H1 (cell line): ENCODE measurements at places on chromosomes 5 and 9. TPM values are rescaled to one million over a fixed set of nuclear protein-coding genes. Genes with fewer than 3 reads are reported as not detected.

GRCh38 chr5:64163135-64163534 is 2.5 kb upstream of the RNF180 start:
- H3K4me3 ChIP-seq: no peak overlapping the region
- H3K4me1 ChIP-seq: no peaks in the 10 kb centered on the region; the same call in 1 of the 2 replicates
- H3K36me3 ChIP-seq: no peaks in the 10 kb centered on the region
- no peak overlapping the region for H3K27ac ChIP-seq

GRCh38 chr5:89343666-89344065 is 460.7 kb upstream of the MEF2C start:
- no peaks in the 10 kb centered on the region for H3K36me3 ChIP-seq
- no peaks in the 10 kb centered on the region for H3K27me3 ChIP-seq
- no peaks in the 10 kb centered on the region for H3K4me1 ChIP-seq
- H3K27ac ChIP-seq: no peak overlapping the region
- H3K4me3 ChIP-seq: no peak overlapping the region
- no peak for DNase-seq

DNA sequence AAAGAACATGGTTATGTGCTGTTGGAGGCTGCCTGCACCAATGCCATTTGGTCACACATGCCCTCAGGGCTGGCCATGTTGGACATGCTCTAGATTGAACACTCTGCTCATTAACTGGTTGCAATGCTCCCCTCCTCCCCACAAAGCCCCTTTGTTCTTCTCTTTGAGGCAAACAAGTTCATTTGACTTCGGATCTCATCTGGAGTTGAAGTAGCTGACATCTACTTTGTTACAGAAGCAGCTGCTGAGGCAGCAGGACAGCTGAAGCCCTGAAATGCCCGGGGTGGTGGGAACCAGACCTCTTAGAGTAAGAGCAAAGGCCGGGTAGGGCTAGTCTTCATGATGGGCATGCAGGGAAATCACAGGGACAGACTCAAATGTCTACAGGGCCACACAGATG is 123.5 kb downstream of the APBA1 start:
- DNase-seq: no peak
- no peaks in the 10 kb centered on the region for H3K27me3 ChIP-seq
- no peaks in the 10 kb centered on the region for H3K36me3 ChIP-seq
- H3K27ac ChIP-seq: no peak overlapping the region
- no peaks in the 10 kb centered on the region for H3K4me1 ChIP-seq

DNA sequence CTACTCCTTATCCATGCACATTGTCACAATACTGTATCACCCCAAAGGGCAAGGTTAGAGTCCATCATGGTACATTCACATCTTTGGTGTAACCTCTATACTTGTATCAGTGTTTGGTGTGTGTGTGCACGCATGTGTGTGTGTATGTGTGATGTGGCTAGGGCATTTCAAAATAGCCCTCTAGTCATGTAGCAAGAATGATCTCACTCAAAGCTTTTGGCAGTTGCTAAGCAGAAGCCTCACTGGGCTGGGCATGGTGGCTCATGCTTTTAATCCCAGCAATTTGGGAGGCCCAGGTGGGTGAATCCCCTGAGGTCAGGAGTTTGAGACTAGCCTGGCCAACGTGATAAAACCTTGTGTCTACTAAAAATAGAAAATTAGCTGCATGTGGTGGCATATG is 245.3 kb downstream of the ADGRV1 start:
- no peak for DNase-seq
- no peaks in the 10 kb centered on the region; the same call in 1 of the 2 replicates for H3K36me3 ChIP-seq
- H3K4me1 ChIP-seq: no peaks in the 10 kb centered on the region
- H3K27me3 ChIP-seq: no peaks in the 10 kb centered on the region
- no peak overlapping the region; the same call in 1 of the 2 replicates for H3K27ac ChIP-seq

DNA sequence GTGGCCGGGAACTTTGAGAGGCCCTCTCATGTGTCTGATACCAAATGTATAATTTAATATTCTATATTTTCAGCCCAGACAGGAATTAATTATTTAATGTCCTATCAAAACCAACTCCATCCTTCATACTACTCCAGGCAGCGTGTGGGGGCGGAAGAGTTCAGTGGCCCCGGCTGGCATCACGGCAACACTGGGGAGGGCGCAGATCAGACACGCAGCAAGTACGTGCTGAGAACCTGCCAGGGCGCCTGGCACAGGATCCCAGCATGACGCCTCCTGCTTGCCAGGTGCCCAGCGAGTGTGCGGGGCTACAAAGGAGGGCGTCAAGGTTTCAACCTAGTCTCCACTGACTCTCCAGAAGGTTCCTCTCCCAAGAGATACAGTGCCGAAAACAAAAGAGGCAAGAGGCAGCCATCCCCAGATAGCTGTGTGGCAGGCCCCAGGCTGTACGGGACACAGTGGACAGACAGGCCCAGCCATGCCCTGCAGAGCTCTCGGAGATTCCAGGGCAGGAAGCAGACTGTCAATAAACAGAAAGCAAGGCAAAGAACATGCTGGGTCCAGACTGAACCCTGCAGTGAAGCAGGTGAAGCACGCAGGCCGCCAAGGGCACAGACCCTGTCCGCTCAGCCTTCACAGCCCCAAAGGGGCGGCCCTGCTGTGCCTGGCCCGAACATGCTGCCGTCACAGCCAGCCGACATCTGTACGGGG is 110.3 kb downstream of the VAV2 start:
- no peak overlapping the region for H3K4me3 ChIP-seq
- no peaks in the 10 kb centered on the region for H3K36me3 ChIP-seq
- 0 out of 2 replicates have a peak overlapping the region, but pooled peaks have one; percentile 35 for H3K27ac ChIP-seq
- H3K27me3 ChIP-seq: no peaks in the 10 kb centered on the region
- no peak for DNase-seq
- H3K4me1 ChIP-seq: peaks cover 19% of the 10 kb centered on the region

DNA sequence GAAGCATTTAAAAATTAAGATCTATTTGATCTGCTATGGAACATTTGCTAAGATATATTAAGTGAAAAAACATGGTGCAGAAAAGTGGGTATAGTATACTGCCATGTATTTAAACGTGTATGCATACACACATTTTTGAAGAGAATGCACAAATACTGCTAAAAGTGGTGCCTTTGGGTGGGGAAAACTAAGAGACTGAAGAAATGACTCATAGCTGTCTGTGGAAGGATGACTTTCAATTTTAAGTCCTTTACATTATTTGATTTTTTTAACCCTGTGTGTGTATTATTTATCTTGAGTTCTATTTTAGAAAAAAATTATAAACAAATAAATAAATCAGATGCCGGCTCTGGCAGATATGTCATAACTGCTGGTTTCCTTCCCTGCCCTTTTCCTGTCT is 120.7 kb upstream of the SLIT3 start:
- no peak overlapping the region for H3K4me3 ChIP-seq
- no peaks in the 10 kb centered on the region for H3K27me3 ChIP-seq
- no peaks in the 10 kb centered on the region for H3K4me1 ChIP-seq
- no peaks in the 10 kb centered on the region for H3K36me3 ChIP-seq
- DNase-seq: no peak
- no peak overlapping the region for H3K27ac ChIP-seq

GRCh38 chr9:121296213-121297127 is 28.5 kb downstream of the GSN start:
- peaks cover 8% of the 10 kb centered on the region for H3K4me1 ChIP-seq
- peaks cover 14% of the 10 kb centered on the region for H3K27me3 ChIP-seq
- H3K27ac ChIP-seq: no peak overlapping the region
- H3K36me3 ChIP-seq: no peaks in the 10 kb centered on the region
- DNase-seq: no peak

GRCh38 chr5:115194676-115195075 is 25.0 kb upstream of the TRIM36 start:
- no peak for DNase-seq
- H3K4me1 ChIP-seq: no peaks in the 10 kb centered on the region
- no peak overlapping the region for H3K27ac ChIP-seq
- H3K27me3 ChIP-seq: no peaks in the 10 kb centered on the region
- H3K36me3 ChIP-seq: no peaks in the 10 kb centered on the region

The AMBP gene
- 3.0 and 3.1 TPM in 2 replicates for total RNA-seq

The C7 gene
- total RNA-seq: not detected in 2 replicates

The SPINK5 gene
- total RNA-seq: 2.0 and 2.2 TPM in 2 replicates

The TYRP1 gene
- not detected in 2 replicates for total RNA-seq
